ENCODE measurements at places on chromosomes 2 and 18.

GRCh38 chr2:26298286-26298637, 47.7 kb upstream of the SELENOI start:
- DNase-seq: no peak

DNA sequence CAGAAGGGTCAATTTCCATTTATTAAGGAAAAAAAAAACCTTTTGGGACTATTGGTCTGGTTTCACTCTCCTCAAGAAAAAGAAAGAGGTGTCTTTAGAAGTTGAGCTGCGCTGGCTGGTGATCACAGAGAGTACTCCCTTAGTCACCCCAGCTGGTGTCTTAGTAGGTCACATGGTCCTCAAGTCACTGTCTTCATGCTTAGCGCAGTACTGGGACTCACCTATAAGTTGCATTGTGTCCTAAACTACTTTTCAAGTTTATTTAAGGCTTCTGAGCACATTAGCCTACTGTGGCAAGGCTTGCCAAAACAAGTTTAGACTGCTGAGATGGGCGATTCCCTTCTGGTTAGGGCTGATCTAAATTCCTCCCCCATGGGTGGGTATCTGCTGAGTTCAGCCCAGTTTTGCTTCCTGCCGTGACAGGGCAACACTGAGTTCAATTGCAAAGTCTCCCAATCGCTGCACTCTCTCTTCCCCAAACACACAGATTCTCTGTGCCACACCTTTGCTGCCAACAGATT, 824.9 kb upstream of the CRIM1 start:
- DNase-seq: no peak

- no peak for DNase-seq
These were observed 441.0 kb downstream of the CPS1 start for GRCh38 chr2:210997373-210997772.

DNA sequence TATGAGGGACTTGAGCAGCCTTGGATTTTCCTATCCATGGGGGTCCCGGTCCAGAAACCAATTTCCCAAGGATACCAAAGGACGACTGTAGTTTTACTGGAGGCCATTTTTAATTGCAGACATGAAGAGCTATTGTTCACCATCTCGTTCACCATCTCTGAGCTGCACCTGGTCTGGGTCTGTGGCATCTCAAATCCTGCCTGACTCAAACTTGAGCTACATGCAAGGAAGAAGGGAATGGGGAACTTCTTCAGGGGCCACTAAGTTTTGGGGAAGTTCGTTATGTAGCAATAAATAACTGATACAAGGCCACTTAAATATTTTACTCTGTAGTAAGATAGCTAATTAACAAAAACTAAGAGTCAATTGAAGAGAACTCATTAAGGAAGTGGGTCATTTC, 2.1 kb upstream of the SMCHD1 start:
- DNase-seq: no peak

DNA sequence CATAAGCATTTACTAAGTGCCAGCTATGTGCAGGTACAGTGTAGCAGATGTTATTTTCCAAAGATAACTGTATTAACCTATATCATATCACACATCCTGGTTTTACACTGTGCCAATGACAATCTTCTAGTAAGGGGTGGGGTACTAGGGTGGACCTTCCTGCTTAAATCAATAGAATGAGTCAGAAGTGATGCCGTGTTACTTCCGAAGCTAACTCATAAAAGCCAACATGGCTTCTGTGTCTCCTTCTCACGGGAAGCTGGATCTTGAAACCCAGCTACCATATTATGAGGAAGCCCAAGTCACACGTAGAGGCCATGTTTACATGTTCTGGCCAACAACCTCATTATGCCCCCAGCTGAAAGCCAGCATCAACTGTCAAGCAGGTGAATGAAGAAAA, 59.1 kb downstream of the MRPL33 start:
- DNase-seq: no peak

- no peak for DNase-seq
These were observed 57.9 kb downstream of the LIPG start for GRCh38 chr18:49619801-49620200.

DNA sequence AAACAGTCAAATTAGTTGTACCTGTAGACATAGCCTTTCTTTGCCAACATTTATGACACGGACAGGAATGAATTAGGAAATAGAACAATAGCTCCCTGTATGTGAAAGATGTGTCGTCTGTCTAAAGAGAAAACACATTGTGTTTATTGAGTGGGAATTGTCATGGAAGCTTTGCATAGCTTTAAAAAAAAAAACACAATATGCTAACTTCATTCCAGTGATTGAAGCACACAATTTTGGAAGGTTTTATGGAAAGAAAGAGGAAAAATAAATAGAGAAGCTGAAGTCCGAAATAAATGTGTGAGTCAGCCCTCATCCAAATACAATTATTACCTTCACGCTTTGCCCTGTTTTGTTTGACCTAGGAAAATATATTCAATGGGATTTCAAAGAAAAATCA, 1095.7 kb downstream of the TSN start:
- DNase-seq: no peak

DNA sequence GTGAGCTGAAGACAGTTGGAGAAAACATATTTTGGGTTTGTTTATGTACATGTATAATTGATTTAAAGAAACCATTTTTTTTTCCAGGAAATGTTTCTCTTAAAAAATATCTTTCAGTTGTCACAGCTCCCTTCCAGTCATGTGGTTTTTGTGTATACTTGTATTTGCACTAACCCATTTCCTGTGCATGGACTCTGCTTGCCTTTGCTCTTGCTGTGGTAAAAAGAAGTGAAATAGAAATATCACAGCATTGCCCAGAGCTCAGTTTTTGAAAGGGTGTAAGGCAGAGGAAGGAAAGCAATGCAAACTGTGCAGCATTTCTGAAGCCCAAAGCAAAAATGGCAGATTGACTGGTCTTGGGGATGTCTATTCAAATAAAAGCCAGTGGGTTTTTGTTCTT, 10.4 kb upstream of the DOCK10 start:
- DNase-seq: no peak

GRCh38 chr18:60176259-60176658, 196.3 kb downstream of the MC4R start:
- DNase-seq: no peak

GRCh38 chr2:23452853-23453420, 68.0 kb downstream of the KLHL29 start:
- DNase-seq: peak; percentile 44

GRCh38 chr2:215499331-215499730, 63.5 kb upstream of the FN1 start:
- DNase-seq: no peak

DNA sequence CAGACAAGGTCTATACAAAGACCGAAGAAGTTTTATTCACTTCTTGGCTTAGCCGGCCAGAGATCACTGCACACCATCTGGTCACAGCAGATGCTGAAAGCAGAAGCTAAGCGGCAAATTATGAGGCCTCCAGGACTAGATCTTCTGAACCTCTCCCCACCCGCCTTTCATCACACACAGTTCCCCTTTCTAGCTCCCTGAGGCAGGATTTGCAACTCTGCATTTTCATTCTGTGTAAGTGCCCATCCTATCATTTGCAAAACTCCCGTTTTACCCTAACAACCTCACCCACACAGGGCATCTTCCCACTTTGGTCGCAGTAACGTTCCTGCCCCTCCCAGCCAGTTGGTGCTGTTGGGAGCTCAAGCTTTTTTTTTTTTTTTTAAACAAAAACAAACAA, 3.1 kb upstream of the MOB1A start:
- no peak for DNase-seq

GRCh38 chr2:148745151-148745851, 100.8 kb downstream of the EPC2 start:
- DNase-seq: no peak

GRCh38 chr2:37026050-37026449, 58.1 kb downstream of the HEATR5B start:
- DNase-seq: no peak

GRCh38 chr2:97992836-97993825, 2.6 kb downstream of the TMEM131 start:
- DNase-seq: no peak

- DNase-seq: no peak
These were observed 8.4 kb downstream of the COL6A3 start for GRCh38 chr2:237405605-237406004.

DNA sequence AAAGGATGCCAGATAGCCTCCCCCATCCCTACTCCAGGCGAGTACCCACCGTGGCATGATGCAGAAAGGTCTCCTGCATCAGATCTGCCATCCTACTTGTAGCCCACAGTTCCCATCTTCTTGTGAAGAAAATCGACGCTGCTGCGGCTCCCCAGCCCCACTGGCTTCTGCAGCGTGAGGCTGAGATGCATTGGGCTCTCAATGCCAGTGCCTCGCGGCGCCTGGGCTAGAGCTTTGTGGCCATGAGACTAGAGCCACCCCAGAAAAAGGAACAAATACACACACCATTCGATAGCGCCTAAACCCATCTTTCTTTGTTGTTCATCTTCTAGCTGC, 2.8 kb downstream of the NOL4 start:
- DNase-seq: peak; percentile 63

GRCh38 chr18:45788861-45789260, 36.6 kb upstream of the SIGLEC15 start:
- no peak for DNase-seq

- DNase-seq: no peak
These were observed 11.3 kb downstream of the RMP24 start for GRCh38 chr18:35983818-35984217.

DNA sequence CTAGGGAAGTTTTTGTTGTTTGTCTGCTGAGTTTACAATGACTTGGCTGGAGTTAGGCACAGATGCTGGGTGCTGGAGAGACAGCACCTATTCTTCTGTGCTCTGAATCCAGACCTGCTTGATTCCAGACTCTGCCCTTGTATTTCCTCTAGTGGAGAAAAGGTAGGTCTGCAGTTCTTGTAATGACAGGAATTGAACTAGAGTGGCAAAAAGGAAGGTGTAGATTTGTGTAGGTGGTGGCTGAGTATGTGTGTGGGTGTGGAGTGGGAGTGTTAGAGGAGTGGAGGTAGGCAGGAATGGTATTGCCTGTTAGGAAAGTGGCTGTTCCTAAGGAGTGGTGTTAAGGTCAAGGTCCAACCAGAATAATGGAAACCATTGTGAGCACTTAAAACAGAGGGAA, 71.9 kb upstream of the LYPD6 start:
- DNase-seq: no peak

DNA sequence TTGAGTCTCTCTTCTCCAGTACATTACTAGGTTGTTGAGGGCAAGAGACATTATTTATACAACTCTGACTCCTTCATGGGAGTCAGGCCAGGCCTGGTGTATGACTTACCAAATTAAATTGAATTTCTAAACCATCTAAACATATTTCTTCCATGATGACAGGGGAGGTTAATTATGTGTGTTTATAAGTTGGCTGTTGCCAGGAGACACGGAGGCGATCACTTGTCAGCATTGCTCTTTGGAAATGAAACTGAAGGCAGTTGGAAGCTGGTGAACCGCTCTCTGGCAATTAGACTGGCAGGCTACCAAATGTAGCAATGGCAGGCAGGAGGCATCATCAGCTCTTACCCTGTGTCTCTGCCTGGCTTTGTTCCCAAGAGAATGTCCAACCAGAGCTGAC, 241.4 kb downstream of the KCNS3 start:
- no peak for DNase-seq

GRCh38 chr2:85259101-85259590, 68.6 kb downstream of the TGOLN2 start:
- DNase-seq: no peak

GRCh38 chr2:215983581-215984351, 29.6 kb downstream of the MREG start:
- no peak for DNase-seq

DNA sequence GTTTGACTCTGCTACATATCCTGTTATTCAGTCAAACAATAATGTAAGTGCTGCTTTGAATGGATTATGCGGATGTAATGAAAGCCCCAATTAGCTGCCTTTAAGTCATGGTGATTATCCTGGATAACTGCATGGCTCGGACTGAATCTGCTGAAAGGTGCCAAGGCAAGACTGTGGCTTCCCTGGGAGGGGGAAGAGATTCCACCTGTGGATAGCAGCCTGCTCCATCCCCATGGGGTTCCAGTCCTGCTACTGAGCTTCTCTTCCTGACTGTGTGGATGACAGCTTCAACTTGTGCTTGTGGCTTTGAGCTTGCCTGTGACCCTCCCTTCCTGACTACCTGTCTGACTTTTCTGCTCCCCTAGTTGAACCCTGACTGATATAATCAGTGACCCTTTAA, 540.0 kb upstream of the GYPC start:
- DNase-seq: no peak

DNA sequence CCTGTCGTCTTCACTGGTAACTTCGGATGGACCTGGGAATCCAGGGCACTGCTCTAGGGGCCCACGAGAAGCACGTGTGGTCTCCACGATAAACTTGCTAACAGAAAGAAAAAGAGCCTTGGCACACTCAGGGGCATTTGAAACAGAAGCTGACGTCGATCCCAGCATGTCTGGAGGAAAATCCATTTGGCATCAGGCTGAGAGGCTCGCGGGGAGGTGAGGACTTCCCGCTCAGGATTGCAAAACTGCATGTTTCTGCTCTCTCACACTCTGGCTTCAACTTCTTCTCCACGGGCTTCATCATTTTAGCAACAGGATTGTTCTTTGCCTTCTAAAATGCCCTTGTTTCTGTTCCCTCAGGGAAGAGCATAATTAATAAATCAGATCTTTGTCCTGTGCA, 181.7 kb upstream of the COPS8 start:
- no peak for DNase-seq

GRCh38 chr18:59090966-59091603, 48.6 kb upstream of the SEC11C start:
- DNase-seq: peak; percentile 15

DNA sequence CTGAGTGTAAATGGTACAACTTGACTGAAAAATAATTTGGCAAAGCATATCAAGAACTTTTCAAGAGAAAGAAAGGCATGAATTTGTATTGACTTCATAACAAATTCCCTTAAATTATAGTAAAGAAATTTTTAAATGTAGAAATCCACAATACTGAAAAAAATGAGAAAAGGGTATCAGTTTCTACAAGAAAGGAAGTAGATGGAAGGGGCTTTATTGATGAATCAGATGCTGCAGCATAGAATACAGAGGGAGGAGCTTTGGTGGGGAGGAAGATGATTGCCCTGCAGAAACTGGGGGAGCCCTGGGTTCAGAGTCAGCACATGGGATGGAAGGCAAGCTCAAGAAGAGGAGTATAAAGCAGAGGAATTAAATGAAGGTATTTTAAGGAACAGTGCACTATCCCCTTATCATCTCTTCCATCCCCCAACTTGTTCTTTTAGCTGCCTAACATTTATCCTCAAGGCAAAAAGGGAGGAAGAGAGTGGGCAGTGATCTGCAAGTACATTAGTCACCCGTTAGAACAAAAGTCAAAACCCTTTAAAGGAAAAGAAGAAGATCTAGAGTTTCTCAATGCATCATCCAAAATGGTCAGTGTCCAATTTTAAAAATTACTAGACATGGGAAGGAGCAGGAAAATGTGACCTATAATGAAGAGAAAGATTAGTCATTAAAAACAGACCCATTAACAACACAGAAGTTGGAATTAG, 77.7 kb downstream of the KCTD18 start:
- no peak for DNase-seq

DNA sequence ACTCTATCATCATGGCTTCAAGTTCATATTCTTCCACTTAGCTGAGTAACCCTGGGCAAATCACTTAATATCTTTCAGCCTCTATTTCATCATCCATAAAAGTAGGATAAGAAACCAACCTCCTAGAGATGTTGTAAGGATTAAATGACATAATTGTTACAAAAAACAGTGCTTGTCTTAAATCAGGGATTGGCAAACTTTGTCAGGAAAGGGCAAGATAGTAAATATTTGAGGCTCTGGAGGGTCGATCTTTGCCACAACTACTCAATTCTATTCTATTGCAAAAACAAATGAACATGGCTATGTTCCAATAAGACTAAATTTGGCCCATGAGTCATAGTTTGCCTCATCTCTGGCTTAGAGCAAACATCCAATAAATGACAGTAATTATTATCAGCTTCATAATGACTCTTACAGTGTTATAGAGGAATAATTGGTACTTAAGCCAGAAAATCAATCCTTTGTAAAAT, 184.7 kb downstream of the SATB2 start:
- DNase-seq: no peak
